T47D (cell line): ENCODE measurements at places on chromosomes 2 and 18.

DNA sequence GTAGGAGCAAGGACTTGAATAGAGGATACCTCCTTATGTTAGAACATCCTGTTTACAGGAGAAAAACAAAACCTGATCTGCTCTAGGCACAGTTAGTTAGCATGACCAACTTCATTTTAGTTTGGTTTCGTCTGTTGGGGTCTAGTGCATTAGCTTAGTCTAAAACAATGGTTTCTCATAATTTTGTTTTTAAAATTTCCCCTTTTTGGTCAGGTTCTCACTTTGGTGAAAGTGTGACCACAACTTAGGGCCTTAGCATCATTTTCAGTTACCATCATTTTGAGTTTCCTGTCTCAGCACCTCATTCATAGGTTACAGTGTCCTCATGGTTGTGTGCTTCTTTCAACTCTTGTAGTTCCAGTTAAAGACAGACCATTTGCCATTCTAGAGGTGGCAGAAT is 1277.0 kb upstream of the SLC39A10 start:
- DNase-seq: no peak

- no peak for DNase-seq
Observed at GRCh38 chr2:126803434-126803775, 95.3 kb upstream of the TEX51 start.

GRCh38 chr2:86446060-86446459 is 4.9 kb downstream of the KDM3A start:
- no peak for DNase-seq

DNA sequence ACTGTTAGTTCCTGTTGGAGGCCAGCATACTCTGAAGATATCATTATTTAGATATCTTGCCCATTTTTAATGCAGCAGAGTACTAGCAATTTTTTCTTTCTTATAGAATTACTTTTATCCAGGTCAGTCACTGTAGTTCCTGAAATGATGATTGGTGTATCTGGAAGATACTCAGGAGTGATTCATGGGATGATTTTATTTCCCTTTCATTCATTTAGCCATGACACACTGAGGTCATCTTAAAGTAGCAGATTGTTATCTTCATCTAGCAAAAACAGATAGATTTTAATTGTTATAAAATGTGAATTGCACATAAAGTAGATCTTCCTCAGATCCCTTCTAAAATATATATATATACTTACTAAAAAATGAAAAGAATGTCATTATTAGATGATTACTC is 109.1 kb downstream of the PIK3C3 start:
- no peak for DNase-seq
